Right lobe of liver (tissue), 6 donors: ENCODE measurements at places on chromosomes 2 and 18. TPM values are rescaled to one million over a fixed set of nuclear protein-coding genes. Genes with fewer than 3 reads are reported as not detected.

GRCh38 chr2:204743393-204743960, 198.2 kb downstream of the PARD3B start:
- no peak overlapping the region for H3K4me3 ChIP-seq
- no peaks in the 10 kb centered on the region for H3K27me3 ChIP-seq
- no peak for DNase-seq
- H3K27ac ChIP-seq: no peak overlapping the region

DNA sequence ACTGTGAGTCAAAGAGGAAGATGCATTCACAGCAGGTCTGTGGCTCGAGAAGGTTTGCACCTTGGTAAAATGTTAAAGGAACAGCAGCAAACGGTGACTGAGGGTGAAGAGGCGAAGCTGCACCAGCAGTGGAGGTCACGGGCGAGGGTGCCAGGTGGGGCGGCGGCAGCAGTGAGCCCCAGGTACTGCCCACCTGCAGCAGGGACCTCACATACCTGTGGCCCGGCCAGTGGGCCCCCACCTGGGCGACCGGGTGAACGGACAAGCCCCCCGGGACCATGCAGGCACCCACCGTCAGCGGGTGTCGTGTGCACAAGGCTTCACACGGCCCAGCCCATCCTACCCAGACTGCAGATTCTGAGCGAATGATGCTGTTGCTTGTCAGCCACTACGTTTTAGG, 23.6 kb upstream of the KCNG2 start:
- H3K4me1 ChIP-seq: no peaks in the 10 kb centered on the region
- H3K27me3 ChIP-seq: no peaks in the 10 kb centered on the region
- H3K4me3 ChIP-seq: no peak overlapping the region

GRCh38 chr2:210443527-210443926, 33.0 kb downstream of the LANCL1 start:
- H3K27ac ChIP-seq: no peak overlapping the region
- no peak for DNase-seq
- no peaks in the 10 kb centered on the region for H3K27me3 ChIP-seq
- no peak overlapping the region for H3K4me3 ChIP-seq

DNA sequence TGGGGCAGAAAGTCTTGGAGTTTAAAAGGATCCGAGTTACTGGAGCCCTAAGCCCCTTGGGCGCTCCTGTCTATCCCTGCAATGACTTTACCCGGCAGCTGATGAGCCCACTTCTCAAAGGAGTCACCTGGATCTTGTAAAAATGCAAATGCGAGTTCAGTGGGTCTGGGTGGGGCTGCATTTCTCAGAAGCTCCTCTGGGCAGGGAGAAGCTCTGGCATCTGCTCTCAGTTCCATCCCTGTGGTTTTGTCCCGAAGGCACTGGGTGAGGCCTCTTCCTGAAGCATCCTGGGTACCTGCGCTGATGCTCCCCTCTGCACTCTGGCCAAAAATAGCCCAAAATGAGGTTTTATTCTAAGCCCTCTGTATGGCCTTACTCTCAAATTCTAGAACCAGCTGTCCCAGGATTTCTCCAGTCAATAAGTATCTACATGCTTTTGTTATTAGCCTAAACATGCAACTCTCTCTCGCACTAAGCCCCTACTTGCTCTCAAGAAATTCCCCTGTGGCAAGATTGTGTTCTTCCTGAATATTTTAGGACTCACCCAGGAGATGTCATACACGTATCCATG, 167.8 kb upstream of the APCDD1 start:
- no peak overlapping the region for H3K27ac ChIP-seq
- H3K4me3 ChIP-seq: no peak overlapping the region
- no peaks in the 10 kb centered on the region for H3K27me3 ChIP-seq
- DNase-seq: no peak

DNA sequence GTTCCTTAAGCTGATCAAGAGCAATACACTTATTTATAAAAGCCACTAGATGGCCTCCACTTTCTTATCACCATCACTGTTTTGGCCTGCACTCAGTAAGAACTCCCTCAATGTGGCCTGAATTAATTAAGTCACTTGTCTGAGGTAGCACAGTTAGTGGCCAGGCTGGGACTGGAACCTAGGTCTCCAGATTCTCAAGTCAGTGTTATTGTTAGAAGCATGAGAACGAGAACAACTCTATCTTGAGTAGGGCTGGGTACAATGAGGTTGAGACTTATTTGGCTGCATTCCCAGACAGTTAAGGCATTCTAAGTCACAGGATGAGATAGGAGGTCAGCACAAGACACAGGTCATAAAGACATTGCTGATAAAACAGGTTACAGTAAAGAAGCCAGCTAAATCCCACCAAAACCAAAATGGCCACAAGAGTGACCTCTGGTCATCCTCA, 115.8 kb downstream of the SS18 start:
- H3K4me3 ChIP-seq: no peak overlapping the region
- H3K4me1 ChIP-seq: no peaks in the 10 kb centered on the region
- no peak overlapping the region for H3K27ac ChIP-seq
- H3K36me3 ChIP-seq: no peaks in the 10 kb centered on the region
- DNase-seq: no peak
- H3K27me3 ChIP-seq: no peaks in the 10 kb centered on the region

- H3K27ac ChIP-seq: no peak overlapping the region
- peaks cover 7% of the 10 kb centered on the region for H3K4me1 ChIP-seq
- DNase-seq: no peak
- H3K27me3 ChIP-seq: no peaks in the 10 kb centered on the region
- H3K4me3 ChIP-seq: no peak overlapping the region
Measured at GRCh38 chr2:230955163-230955737, 30.2 kb upstream of the GPR55 start.

DNA sequence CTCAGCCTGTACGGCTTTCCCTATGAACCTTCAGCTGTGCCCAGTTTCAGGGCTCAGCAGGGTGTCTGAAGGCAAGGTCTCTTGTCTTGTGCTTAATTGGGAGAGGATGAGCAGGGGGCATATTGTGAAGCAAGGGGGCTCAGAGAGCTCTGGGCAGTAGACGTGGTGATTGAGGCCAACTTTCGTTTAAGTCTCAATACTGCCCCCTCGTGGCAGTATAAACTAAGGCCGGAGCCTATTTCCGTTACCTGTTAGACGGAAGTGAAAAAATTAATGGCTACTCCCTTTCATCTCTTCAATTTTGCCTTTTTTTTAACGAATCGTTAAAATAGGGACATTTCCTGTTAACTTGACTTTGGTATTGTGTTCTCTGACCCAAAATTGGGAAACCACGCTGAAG, 193.4 kb downstream of the TDRD15 start:
- DNase-seq: peak; percentile 45
- H3K27me3 ChIP-seq: no peaks in the 10 kb centered on the region
- H3K4me1 ChIP-seq: no peaks in the 10 kb centered on the region
- no peak overlapping the region for H3K27ac ChIP-seq

The SLC4A1AP gene
- total RNA-seq: 8.7 TPM

The SOWAHC gene
- 46.9 TPM for total RNA-seq

The RAB6C gene
- total RNA-seq: not detected

The CCDC85A gene
- total RNA-seq: 0.14 TPM

The NABP1 gene
- total RNA-seq: 15.7 TPM
